GF-D8 (cell line): ENCODE measurements at places on chromosomes 7 and 10.

GRCh38 chr7:117011419-117012260, 58.3 kb downstream of the ST7 start:
- no peak for DNase-seq

DNA sequence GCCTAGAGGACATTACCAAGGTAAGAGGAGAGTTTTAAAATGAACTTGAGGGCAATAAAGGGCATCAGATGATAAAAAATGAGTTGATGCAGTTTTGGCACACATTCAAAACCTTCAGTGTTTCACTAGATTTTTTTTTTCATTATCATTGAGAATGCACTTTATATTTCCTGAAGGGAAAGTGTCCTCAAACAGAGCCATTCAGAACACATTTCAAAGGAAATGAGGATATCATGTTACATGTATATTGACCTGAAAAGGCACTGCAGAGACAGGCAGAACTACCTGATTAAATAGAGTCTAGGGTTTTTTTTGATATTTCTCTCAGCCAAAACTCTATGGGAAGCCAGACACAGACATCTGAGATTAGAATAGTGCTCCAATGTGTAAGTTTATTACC, 454.0 kb downstream of the NEBL start:
- no peak for DNase-seq

DNA sequence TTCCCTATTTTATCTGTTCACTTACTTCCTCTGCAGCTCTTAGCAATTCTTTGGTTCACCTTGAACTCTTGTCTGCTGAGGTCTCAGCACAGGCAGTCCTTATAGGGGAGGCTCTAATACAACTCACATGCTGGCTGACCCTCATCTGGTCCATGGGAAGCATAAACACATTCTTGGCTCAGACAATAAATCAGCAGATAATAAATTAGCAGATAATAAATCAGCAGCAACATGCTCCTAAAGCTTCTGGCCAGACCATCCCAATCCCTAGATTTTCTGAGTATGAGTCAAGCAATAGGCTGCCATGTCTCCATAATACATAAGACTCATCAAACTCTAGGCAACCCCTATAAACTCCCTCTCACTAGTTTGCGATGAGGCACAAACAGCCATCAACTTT, 208.6 kb upstream of the STEAP4 start:
- no peak for DNase-seq

- no peak for DNase-seq
Measured at GRCh38 chr10:30057421-30057841, 2.0 kb downstream of the JCAD start.

- no peak for DNase-seq
Measured at GRCh38 chr7:148222721-148223120, 367.8 kb upstream of the C7orf33 start.

GRCh38 chr10:93603023-93603422, 2.0 kb upstream of the RBP4 start:
- no peak for DNase-seq

DNA sequence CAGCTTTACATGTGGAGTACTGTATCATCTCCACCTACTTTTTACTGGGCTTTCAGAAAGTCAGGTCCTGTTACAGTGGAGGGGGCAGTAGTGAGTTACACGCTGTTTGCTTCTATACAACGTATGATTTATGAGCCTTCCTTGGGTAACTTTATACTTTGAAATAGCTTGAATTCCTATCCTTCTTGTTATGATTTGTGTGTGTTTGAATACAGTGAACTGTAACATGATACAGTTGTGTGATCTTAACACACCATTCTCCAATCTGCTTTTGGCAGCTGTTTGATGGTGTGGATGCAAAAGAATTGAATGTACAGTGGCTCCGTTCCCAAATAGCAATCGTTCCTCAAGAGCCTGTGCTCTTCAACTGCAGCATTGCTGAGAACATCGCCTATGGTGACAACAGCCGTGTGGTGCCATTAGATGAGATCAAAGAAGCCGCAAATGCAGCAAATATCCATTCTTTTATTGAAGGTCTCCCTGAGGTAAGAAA, 41.7 kb downstream of the SP8 start:
- DNase-seq, result no peak

DNA sequence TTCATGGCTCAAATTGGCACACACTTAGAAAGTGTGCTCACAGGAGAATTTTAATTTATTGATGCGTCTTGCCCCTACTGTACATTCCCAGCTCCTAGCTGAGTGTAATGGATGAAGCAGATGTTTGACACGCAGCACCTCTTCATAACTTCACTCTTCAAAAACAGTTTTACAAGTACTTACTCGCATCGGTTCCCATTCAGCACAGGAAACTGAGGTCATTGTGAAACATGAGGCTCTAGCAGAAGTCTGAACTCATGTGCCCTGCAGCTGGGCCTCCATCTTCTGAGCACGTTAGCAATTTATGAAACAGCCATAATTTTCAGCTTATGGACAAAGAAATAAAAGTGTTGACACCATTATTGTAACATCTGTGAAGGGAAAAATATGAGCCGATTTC, 558.9 kb upstream of the MGMT start:
- DNase-seq, result peak; percentile 65

DNA sequence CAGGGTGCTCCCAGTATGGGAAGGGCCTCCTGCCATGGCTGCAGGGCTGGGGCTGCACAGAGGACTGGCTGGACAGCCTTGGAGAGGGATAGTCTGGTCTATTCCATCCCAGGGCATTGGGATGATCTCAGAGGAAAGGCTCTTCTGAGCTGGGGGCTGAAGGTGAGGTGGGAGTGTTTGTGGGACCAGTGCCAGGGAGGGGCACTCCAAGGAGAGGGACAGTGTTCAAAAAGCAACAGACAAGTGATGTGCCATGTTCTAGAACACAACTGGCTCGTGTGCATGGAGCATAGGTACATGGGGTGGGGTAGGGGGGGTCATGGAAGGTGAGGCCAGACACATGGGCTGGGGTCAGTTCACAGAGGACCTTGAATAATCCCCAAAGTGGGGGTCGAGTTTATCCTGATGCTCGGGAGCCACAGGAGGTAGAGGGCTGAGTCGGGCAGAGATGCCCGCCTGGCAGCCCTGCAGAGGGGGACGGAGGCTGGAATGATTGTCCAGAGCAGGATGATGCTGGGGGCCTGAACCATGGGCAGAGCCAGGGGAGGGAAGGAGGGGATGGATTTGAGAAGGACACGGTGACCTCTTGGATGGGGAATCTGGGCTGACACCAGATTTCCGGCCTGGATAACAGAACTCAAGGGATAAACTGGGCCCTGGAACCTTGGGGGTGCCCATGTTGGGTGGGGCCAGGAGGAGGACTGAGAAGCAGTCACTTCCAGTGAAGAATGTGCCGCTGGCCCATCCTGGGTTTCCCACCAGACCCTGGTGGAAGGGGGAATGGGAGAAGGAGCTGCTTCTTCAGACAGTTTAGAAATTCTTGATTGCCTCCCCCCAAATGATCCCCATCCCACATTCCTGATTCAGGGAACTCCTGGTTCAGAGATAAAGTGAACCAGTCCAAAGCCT, 50.4 kb downstream of the NEURL1 start:
- DNase-seq, result no peak

- DNase-seq, result no peak
Measured at GRCh38 chr7:102061354-102061945, 225.2 kb upstream of the SH2B2 start.

GRCh38 chr10:68796605-68797004, 30.7 kb upstream of the STOX1 start:
- no peak for DNase-seq

DNA sequence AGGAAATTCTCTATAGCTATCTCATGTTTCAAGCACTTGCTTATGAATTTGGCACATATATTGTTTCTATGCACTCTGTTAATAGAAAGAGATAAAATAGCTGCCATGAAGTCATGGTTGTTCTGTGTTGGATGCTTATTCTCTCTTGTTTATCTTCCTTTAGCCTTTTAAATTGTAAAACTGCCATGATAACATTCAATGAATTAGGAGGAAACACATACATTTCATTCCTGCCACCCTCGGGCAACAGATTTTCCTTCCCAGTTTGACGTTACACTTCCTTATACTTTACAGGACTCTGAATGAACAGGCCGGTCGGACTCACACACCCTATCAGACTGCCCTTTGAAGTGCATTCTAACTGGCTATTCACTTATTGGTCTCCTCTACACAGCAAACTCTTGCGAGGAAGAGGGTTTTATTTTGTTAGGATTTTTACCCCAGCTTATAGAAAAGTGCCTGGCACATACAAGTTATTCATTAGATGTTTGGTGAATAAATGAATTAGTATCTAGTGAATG, 65.7 kb upstream of the FERD3L start:
- DNase-seq, result no peak

- no peak for DNase-seq
Measured at GRCh38 chr10:90993340-90993739, 72.5 kb upstream of the ANKRD1 start.
